ENCODE measurements at places on chromosomes 3 and 15.

DNA sequence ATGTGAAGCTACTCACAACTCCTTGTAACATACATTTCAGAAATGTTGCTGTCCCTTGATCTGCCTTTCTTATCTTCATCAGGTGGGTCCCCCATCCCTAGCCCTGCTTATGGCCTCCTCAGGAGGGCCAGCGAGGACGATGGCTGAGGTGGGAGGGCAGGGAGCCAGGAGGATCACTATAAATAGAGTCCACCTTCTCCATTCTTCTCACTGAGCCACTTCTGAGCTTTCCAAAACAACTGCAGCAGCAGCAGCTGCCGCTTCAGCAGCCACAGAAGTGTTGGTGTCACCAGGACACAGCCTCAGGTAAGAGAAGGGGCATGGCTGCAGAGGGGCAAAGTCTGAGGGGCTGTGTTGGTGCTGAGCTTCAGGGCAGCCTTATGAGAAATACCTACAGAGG is 53.5 kb downstream of the ANAPC13 start:
- DNase-seq = no peak

- peak; percentile 32 for DNase-seq
These were observed 74.4 kb downstream of the DHX30 start for GRCh38 chr3:47877290-47877689.

DNA sequence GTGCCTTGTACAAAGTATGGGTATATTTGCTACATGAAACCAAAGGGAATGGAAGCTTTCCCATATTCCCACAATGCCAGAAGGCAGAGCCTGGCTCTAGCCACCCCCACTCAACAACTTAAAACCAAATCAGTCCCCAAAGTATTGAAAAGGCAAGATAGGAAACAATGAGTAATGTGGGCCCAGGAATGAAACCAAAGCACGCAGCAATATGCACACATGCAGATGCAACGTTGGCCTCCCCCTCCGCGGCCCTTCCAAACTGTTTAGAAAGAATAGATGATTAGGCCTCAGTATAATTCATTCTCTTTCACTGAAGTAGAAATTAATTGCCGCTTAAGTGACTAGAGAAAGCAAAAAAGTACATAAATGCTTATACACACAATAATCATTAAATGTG is 59.1 kb downstream of the THRB start:
- peak; percentile 25 for DNase-seq

GRCh38 chr15:33837294-33837693 is 131.0 kb upstream of the CHRM5 start:
- DNase-seq = no peak

GRCh38 chr3:101061312-101061711 is 68.1 kb upstream of the ABI3BP start:
- DNase-seq = no peak

DNA sequence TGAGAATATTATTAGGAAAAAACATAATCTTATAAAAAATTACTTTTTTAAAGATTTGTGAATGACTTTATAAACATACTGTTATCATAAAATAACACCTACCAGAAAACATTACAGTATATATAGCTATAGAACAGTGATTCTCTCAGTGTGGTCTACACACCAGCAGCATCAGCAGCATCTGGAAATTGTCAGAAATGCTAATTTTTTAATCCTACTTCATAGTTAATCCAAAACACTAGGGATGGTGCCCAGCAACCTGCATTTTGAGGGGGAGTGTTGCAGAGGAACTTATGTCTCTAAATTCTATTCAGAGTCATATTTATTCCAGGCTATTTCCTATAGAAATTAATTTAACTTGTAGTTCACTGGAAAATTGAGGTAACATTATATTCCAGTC is 1107.8 kb downstream of the IGSF11 start:
- DNase-seq = no peak

GRCh38 chr3:128498901-128499530 is 6.0 kb upstream of the GATA2 start:
- no peak for DNase-seq

GRCh38 chr3:66555214-66555844 is 54.5 kb upstream of the LRIG1 start:
- peak; percentile 43 for DNase-seq

DNA sequence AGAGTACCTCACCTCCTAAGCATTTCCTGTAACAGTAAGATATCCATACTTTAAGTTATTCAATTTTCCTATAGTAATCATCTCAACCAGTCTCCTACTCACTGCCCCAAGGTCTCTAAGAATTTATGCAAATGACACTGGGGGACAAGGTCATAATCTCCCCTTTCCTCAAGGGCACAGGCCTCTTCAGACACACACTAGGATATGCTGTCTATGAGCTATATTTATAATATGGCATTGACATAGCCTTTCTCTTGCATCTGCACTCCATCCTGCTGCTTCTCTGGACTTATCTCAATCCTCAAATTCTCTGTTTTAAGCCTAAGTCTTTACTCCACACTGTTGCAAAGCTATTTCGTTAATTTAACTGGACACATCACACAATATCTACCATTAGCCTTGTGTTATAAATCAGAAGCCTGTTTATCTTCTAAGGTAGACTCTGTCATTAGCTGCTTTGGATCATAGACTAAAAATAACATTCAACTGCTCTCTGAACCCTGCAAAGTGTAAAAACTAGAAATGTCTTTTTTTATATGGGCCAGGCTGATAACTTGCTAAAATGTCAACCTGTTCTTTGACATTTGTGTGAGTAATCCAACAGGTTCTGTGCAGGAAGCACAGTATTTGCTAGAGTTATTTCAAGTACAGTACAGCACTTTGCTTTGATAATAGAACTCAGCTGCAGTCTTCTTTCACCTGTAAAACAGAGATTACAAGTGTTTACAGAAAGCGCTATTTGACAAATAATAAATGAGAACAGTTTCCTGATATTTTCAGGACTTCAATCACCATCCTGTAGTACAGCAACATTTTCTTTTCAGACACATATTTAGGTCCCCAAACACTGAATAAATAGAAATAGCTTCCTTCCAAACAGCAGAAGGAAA is 17.8 kb upstream of the SEC62 start:
- no peak for DNase-seq

GRCh38 chr3:110732420-110732819 is 339.2 kb upstream of the NECTIN3 start:
- DNase-seq = no peak

DNA sequence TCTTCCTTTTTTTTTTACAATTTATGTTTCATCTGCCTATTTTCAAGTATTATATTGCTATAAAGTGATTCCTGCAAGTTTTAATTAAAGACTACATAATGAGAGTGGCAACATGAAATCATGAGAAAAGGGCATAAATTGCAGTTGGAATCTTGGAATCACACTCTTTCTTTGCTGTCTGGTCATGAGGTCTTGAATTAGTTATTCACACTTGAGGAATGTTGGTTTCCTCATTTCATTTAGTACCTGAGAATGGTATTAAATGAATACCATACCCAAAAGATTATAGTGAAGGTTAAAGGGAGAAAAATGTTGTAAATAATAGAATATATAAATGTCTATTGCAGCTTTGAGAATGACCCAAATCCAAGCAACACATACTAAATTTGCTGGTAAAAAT is 25.8 kb upstream of the CNTN3 start:
- DNase-seq = peak; percentile 45

- DNase-seq = no peak
These were observed 65.3 kb upstream of the NANOGP8 start for GRCh38 chr15:35150361-35150760.

- DNase-seq = no peak
These were observed 26.3 kb upstream of the EDEM1 start for GRCh38 chr3:5160940-5161858.

GRCh38 chr15:60396958-60397771 is 621 bp downstream of the ANXA2 start:
- peak; percentile 81 for DNase-seq

GRCh38 chr15:74024687-74025086 is 30.2 kb downstream of the PML start:
- no peak for DNase-seq

- DNase-seq = peak; percentile 15
These were observed 721.0 kb downstream of the OTOL1 start for GRCh38 chr3:162217647-162218046.

- DNase-seq = no peak
These were observed 32.4 kb downstream of the TGFBR2 start for GRCh38 chr3:30638685-30639412.

DNA sequence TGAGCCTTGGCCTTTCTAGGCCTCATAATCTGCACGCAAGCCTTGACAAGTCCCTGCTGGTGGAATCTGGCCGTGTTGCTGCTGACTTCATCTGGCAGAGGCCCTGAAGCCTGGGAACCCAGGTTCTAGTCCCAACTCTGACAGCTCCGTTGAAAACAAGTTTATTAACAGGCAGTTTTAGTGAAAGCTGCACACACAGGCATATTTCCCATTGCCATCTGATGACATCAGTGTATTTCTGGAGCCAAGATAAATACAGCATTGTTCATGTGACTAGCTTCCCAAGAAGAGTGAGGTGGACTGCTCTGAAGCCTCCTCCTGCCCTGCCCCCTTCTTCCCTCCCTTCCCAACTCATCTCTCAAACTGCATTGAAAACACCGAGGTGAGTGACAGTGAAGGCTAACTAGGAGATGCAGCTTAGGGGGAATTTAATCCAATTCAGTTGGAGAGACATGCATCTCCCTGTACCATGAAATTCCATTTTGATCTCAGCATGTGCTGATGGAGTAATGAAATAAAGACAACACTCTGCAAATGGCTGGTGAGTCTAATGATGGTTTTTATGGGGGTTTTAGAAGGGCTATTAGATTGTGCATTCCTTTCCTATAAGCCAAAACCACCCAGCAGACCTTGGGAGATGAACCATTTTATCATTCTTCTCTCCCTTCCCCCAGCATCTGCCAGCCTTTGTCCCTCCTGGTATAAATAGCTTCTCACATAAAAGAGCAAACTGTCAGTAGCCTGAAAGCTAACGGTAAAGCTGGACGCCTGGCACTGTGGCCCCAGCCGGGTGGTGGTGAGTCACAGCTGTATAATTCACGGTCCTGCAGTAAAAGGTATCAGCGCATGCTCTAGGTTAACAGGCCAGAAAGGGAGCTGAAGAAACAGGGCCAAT is 38.0 kb downstream of the PRICKLE2 start:
- DNase-seq = peak; percentile 99

GRCh38 chr3:154061001-154061370 is 60.2 kb upstream of the ARHGEF26 start:
- DNase-seq = no peak

GRCh38 chr3:116139641-116140040 is 305.6 kb downstream of the LSAMP start:
- DNase-seq = no peak

DNA sequence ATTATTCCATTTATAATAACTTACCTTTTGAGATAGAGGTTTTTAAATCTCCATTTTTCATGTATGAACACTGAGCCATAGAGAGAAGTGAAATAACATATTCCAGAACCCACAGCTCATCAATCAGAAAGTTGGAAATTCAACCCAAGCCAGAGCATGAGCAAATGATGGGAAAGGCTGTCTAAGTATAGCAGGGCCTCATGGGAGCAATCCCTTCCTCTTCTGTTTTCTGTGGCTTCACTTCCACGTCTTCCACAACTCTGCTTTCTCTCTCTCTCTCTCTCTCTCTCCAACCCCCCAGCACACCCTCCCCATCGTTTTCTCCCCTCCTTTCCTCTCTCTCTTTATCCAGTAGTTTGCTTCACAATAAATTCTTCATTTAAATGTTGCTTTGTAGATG is 14.8 kb upstream of the IL1RAP start:
- no peak for DNase-seq

- peak; percentile 22 for DNase-seq
These were observed 593 bp downstream of the FAM219B start for GRCh38 chr15:74906067-74906449.

GRCh38 chr3:61725851-61726333 is 164.5 kb downstream of the PTPRG start:
- DNase-seq = peak; percentile 75

DNA sequence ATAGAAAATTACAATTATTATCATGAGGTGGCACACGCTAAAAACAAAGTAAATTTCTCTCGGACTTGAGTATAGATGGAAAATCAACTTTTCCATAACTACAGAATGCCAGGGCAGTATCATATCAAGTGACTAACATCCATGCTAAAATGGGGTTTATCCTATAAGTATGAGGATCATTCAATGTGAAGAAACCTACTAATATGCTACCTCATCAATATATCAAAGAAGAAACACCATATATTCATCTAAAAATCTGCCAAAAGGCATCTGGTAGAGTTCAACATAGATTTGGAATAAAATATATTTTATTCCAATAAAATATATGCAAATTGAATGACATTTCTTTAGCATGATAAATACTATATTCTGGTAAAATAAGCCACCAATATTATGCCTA is 894.4 kb downstream of the MCTP2 start:
- no peak for DNase-seq

DNA sequence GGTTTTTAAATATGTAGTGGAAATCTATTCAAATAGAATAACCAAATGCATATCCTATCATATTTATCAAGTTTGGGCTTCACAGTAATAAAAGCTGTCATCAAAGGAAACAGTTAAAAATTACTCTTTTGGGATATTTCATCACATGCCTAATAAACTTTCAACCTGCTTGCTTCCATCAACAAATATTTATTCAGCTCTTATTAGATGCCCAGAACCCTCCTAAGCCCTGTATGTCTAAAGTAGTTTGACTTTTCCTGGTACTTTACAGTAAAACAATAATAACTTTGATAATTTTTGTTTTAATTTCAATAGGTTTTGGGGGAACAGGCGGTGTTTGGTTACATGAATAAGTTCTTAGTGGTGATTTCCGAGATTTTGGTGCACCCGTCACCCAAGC is 37.5 kb upstream of the RARB start:
- DNase-seq = no peak

DNA sequence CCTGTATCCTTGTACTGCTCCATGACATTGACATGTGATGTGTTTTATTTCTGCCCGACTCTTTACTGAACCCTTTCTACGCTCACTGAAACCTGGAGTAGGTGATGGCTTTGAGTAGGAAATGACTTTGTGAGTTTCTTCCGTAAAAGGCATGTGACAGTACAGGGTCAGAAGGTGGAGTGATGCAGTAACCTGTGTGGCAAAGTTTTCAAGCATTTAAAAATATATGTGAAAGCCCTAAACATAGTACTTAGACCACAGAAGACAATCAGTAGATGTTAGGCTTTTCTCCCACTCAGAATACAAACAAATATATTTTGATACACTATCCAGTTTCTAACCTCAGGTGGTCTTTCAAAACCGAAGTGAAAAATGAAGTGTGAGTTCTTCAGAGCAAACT is 31.3 kb upstream of the SACM1L start:
- no peak for DNase-seq

- DNase-seq = no peak
These were observed 99.9 kb downstream of the EEFSEC start for GRCh38 chr3:128253150-128253549.

- no peak for DNase-seq
These were observed 27.0 kb upstream of the TSPAN3 start for GRCh38 chr15:77097921-77098320.

- DNase-seq = no peak
These were observed 1.5 kb downstream of the ABTB1 start for GRCh38 chr3:127674101-127674721.

DNA sequence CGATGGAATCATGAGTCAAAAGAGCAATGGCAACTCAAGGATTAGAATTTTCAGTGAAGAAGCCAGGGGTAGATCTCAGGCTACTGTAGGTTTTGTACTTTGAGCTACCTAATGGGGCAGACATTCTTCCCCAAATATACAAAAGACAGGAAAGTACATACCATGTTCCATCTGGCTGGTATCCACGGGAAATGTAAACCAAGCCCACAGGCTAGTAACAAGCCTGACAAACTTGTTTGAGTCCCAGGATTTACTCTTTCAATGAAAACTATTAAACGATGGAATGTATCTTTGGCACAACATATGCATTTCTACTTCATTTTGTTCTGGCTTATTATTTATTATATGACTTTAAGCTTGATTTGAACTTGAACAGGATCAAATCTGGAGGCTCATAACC is 44.2 kb upstream of the GOLIM4 start:
- no peak for DNase-seq

Data from fibroblast of skin of right biceps (primary cell).